ENCODE measurements at places on chromosomes 7 and 10.

DNA sequence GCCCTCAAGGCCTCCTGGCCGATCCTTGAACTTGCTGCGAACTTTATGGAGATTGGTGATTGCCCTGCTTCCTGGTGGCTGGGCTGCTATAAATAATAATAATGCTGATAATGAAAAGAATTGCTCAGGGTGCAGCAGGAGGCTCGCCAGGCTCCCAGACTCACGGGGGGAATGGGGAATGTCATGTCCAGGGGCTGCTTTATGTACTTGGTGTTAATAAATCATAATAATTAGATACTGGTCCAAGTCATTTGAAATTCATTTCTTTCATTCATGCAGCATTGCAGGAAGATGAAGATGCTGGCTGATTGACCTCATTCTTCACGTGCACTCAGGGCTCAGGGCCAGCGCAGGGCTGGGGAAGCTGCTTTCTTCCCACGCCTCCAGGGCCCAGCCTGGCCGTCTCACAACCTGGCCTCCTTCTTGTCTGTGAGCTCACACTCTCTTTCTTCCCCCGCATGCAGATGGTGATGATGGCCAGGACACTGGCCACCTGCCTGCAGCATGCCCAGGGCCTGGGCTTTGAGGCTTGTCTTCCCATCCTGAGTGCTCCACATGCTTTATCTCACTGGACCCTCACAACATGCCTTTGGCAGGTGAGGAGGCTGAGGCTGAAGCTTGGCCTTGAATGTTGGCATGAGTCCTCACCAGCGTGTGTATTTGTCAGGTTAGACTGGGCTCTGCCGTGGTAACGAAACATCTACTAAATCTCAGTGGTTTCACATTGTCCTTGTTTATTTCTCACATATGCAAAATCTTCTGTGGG lies 138.4 kb upstream of the TNS3 start:
- no peak for DNase-seq

- no peak for DNase-seq
Observed at GRCh38 chr7:92625617-92626016, 35.4 kb upstream of the FAM133B start.

GRCh38 chr7:80542398-80542797 lies 30.5 kb upstream of the GNAT3 start:
- DNase-seq, result no peak

DNA sequence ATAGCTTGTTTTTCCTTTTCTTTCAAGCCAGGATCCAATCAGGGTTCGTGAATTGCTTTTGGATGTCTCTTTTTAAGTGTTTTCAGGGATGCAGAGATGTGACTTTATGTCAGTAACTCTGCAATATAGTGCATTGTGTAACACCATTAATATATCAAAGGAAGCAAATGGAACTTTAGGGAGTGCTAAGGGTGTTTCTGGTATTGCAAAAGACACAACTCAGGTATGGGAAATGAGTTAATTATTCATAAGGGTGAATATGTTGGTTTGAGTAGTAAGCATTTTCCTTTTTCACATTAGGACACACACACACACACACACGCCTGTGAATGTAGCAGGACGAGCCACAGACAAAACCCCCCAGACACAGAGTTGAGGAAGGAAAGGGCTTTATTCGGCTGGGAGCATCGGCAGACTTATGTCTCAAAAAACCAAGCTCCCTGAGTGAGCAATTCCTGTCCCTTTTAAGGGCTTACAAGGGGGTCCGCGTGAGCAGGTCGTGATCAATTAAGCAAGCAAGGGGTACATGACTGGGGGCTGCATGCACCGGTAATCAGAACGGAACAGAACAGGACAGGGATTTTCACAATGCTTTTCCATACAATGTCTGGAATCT lies 31.8 kb upstream of the GSDME start:
- DNase-seq, result no peak

DNA sequence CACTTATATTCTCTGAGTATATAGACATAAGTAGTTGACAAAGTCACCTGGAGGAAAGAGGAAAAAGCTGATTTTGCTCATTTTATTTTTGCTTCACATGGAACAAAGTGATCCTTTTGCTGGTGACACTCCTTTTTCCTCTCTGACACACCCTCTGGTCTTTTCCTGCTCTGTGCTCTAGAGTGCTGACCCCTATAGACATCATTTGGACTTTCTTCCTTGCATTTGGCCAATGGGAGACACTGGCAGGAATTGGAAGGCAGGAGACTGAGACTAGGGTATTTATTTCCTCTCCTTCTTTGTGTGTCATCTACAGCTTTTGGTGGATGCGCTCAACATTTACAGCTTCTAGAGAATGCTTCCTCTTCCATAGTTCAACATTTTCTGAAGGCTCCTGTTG lies 1078.1 kb downstream of the SORCS1 start:
- DNase-seq, result no peak

- DNase-seq, result no peak
Observed at GRCh38 chr7:70029993-70030392, 431.7 kb downstream of the AUTS2 start.

- DNase-seq, result no peak
Observed at GRCh38 chr7:47757921-47758411, 176.1 kb upstream of the TNS3 start.

DNA sequence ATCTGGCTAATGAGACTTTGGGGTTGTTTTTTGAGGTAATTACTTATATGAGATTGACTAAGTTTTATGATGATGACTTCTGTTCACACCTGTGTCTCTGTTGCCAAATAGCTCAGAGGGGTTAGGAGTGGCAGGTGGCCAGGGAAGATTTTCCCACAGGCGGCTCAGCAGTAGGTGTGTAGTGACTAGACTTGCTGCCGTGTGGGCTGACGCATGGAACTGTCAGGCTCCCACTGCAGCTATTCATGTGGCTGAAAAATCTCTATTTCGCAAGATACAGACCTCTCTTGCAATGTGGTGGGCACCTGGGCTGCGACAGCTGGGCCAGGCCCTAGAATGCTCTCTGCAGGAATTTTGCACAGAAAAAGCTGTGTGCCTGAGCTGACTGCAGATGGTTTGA lies 1.4 kb downstream of the CPA4 start:
- no peak for DNase-seq

- no peak for DNase-seq
Observed at GRCh38 chr10:5890452-5890915, 441 bp downstream of the FBH1 start.

DNA sequence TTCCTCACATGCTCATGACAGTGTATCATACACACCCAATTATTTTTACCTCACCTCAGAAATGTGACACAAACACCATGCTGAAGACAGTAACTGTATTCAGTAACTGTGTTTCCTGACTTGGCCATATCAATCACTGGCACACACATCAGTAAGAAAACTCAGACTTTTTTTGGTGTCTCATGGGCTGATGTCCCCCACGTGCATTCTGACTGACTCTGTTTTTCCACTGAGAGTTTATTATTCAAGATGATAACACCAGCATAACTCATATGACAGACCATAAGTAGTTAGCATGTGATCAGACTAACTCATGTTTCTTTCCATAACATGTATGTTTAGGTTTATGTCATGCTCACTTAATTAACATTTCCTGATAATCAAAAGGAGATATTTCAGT lies 124.8 kb downstream of the CD36 start:
- no peak for DNase-seq

DNA sequence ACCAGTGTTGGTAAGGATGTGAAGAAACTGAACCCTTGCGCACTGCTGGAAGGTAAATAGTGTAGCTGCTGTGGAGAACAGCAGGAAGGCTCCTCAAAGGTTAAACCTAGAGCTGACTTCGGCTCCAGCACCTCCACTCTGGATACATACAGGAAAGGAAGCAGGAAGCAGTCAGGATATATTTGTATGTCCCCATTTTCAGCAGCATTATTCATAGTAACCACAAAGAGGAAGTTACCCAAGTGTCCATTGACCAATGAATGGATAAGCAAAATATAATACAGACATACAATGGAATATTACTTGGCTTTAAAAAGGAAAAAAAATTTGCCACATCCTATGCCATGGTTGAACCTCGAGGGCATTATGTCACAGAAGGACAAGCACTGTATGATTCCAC lies 15.0 kb downstream of the RET start:
- no peak for DNase-seq

- DNase-seq, result no peak
Observed at GRCh38 chr7:132428247-132428919, 147.9 kb downstream of the PLXNA4 start.

DNA sequence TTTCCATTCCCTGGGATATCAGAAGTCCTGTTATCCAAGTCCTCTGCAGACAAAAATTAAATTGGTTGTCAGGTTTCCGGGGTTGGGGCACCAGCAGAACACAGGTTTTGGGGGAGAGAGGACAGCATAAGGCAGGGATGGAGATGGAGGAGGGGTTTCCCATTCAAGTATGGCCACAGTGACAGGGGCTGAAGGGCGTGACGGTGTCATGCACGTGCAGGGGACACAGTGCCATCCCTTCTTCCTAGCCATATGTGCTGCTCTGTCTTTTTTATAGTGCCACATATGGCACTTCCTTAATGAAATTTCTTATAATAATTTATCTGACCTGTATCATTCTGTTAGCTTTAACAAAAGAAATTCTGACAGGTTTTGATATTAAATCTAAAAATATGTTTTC lies 259.2 kb downstream of the PTEN start:
- no peak for DNase-seq

DNA sequence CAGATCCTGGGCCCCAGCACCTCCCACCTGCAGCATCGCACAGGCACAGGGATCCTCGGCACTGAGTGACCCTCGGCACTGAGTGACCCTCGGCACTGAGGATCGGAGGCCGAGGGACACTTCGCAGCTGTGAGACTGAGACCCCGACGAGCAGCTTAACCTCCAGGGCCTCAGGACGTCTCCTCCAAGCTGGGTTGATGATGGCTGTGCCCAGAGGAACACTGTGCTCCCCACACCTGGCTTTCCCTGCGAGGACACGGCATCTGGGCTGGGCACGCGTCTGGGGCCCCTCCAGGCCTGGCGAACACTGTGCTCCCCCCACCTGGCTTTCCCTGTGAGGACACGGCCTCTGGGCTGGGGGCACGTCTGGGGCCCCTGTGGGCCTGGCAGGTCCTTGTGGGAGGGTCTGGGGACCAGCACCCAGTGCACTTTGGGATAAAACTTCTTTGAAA lies 158.3 kb upstream of the PPP2R2D start:
- DNase-seq, result no peak

- DNase-seq, result no peak
Observed at GRCh38 chr7:11616466-11616865, 215.5 kb downstream of the THSD7A start.

- no peak for DNase-seq
Observed at GRCh38 chr7:98864731-98865453, 4.9 kb downstream of the TMEM130 start.

DNA sequence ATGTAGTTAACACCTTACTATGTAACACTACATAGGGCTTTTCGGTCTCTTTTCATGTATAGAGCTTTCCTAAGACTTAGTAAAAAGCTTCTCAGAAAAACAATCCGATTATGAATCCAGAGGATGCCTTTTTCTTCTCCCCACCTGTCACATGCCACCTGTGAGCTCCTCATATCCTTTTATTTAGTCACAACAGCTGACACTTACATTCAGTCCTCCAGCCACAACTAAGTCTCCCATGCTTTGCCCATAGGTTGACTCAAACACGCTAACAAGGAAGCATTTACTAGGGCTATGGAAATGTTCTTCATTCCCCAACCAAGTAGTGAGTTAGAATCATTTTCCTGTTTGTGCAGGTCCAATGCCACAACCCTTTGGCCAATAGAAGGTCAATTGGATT lies 7.9 kb downstream of the ENO4 start:
- DNase-seq, result no peak

- DNase-seq, result no peak
Observed at GRCh38 chr10:124624006-124624405, 120.2 kb downstream of the FAM53B start.

DNA sequence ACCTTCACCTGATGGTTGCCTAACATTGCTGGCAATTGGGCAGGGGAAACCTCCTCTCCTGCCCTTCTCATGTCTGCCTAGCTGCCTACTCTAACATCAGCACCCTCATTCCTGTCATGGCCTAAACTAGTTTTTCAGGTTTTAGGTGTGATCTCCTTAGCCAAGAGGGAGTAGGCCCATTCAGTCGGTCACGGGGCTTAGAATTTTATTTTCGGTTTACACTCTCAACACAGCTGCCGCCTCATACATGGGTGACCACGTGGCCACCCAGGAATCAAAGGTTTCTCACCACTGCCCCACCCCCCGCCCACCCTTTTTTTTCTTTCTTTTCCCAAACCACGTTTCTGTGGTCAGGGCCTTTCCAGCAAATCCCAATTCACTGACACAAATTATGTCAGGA lies 97.2 kb downstream of the RALA start:
- peak; percentile 46 for DNase-seq

DNA sequence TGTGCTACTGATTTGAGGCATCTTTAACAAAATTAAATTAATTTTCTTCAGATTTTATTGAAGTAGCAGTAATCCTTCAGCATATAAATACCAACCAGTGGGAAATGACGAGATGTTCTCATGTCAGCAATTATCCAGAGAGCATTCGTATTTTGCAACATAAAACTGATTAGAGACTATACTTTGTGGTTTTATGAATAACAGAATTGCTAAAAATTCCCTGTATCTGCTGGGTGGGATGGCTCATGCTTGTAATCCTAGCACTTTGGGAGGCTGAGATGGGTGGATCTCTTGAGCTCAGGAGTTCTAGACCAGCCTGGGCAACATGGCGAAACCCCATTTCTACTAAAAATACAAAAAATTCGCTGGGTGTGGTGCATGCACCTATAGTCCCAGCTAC lies 56.9 kb downstream of the ATAD1 start:
- DNase-seq, result no peak

GRCh38 chr10:22620140-22620857 lies 94.1 kb downstream of the PIP4K2A start:
- DNase-seq, result no peak

GRCh38 chr7:76280408-76280807 lies 22.1 kb upstream of the HSPB1 start:
- DNase-seq, result no peak

DNA sequence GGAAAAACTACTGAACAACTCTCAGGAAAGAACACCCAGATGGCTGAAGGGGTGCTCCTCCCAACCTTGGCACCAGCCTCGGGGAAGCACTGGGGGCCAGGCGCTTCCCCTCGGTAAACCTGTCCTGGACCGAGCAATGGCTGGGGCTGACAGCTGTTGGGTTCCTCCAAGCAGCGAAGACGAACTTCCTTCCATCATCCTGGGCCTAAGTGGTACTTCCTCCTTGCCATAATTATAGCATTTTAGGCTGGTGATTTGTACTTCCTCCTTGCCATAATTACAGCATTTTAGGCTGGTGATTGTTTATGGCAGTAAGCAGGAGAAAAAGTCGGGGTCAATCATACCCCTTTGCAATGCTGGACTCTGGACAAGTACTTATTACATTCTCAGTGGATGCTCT lies 69.3 kb downstream of the MYOF start:
- no peak for DNase-seq
